ENCODE measurements at places on chromosomes 6 and 20.

DNA sequence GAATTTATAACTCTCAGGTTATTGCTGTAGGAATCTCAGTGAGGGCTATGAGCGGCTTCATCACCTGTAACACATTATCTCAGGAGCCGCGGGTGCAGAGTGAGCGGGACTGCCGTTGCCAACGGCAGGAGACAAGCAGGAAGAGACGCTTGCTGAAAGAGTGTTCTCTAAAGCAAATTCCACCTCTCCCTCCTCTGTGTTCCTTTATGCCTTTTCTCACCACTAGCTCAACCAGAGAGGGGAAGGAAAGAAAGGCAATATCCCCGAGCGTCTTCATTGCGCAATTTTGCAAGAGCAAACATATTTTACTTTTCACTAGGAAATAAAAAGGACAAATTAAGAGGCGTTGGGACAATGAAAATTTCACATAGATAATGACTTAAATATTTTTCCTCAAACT lies 185.2 kb upstream of the EXOC2 start:
- no peak for DNase-seq

GRCh38 chr6:169162752-169163407 lies 90.8 kb downstream of the THBS2 start:
- DNase-seq: no peak

- no peak for DNase-seq
Observed at GRCh38 chr20:16115911-16116552, 457.2 kb downstream of the KIF16B start.

- DNase-seq: no peak
Observed at GRCh38 chr6:90819483-90819882, 232.6 kb upstream of the MAP3K7 start.

GRCh38 chr6:122772724-122773415 lies 6.6 kb upstream of the FABP7 start:
- DNase-seq: no peak

DNA sequence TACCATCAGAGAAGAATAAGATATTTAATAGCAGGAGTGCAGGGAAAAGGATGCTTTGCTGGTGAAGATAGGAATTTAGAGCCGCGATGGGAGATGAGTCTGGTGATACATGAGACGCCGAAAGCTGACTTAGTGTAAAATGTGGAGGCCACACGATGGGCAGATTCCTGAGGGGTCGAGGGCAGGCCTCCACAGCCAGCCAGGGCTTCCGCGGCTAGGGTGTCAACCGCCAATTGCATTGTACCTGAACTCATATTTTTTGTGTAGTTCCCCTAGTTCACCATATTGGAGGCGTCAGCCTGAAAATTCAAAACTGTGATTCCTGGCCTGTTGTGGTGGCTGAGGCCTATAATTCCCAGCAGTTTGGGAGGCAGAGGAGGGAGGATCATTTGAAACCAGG lies 8.5 kb downstream of the ETV7 start:
- DNase-seq: no peak
